ENCODE measurements at places on chromosomes 11 and 22. TPM values are rescaled to one million over a fixed set of nuclear protein-coding genes. Genes with fewer than 3 reads are reported as not detected.

POU2AF2 gene
- not detected for total RNA-seq

- no peak overlapping the region for H3K27ac ChIP-seq
- peaks cover 11% of the 10 kb centered on the region for H3K4me1 ChIP-seq
- peaks cover 34% of the 10 kb centered on the region for H3K36me3 ChIP-seq
- DNase-seq = no peak
- H3K27me3 ChIP-seq = no peaks in the 10 kb centered on the region
These were observed 7.0 kb downstream of the TIMM10B start for GRCh38 chr11:6488342-6488741.

TRIOBP gene
- total RNA-seq = 25.8 TPM

GRCh38 chr11:66337103-66337899 lies 1.1 kb upstream of the RIN1 start:
- no peak overlapping the region for H3K4me3 ChIP-seq
- peaks cover 36% of the 10 kb centered on the region for H3K36me3 ChIP-seq
- no peak overlapping the region for H3K27ac ChIP-seq
- H3K27me3 ChIP-seq = no peaks in the 10 kb centered on the region

All from CD4-positive, alpha-beta memory T cell (primary cell).